CD4-positive, alpha-beta T cell (primary cell): ENCODE measurements at places on chromosomes 7 and 10.

DNA sequence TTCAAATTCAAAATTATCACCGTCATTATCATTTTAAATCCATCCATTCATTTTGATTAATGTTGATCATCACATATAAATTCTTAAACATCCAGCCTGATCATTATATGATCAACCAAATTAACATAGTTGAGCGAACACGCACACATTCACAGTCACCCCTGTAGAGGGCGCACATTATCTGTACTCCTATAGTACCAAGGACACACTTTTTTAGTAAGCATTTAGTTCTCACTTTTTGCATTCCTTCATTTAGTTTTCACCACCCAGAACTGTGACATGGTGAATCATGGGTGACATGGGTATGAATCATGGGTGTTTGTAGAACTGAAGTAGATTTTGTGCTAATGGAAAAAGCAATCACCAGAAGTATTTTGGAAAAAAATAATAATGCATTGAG lies 26.0 kb upstream of the ZNF735 start:
- no peaks in the 10 kb centered on the region for H3K36me3 ChIP-seq
- peaks cover 7% of the 10 kb centered on the region for H3K4me1 ChIP-seq
- H3K4me3 ChIP-seq = no peak overlapping the region
- no peaks in the 10 kb centered on the region for H3K27me3 ChIP-seq

GRCh38 chr7:6167004-6167551 lies 105.3 kb downstream of the CYTH3 start:
- H3K4me3 ChIP-seq = no peak overlapping the region
- peaks cover 3% of the 10 kb centered on the region for H3K4me1 ChIP-seq
- DNase-seq = no peak
- no peak overlapping the region for H3K27ac ChIP-seq

DNA sequence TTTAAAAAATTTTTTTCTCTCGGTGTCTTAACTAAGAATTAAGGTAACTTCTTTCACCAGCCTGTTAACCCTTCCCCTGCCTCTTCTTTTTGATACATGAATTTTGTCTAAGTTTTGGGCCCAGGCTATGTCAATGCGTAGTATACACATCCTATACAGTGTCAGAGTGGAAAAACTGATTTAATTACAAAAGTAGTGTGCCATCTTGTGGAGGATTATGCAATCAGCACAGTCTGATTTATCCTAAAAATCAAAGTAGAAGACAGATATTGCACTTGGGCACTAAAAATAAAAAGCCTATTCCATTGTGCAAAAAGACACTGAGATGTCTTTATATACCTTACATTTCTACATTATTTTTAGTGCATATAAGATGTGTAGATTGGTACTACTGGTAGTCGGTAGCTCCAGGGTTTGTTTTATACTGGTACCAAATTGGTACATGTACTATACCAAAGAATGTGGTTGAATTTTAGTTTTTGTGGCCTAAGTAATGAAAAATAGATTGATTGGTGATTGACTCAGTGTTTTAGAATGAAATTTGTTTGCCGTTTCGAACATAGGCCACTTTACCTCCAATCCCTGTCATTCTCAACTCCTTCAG lies 96.6 kb downstream of the MKLN1 start:
- DNase-seq = peak; percentile 17

DNA sequence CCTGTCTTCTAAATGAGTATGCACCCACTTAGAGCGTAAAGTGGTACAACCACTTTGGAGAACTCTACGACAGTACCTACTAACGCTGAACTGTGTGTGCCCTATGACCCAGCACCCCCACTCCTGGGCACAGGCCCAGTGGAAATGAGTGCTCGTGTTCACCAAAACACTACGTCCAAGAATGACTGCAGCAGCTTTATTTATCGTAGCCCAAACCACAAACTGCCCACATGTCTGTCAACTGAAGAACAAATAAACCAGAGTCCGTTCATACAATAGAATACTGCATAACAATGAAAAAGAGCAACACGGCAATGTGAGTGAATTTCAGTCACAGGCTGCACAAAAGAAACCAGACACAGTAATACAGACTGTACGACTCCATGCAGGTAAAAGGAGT lies 35.4 kb downstream of the TLL2 start:
- H3K27me3 ChIP-seq = peaks cover 15% of the 10 kb centered on the region
- no peak overlapping the region for H3K4me3 ChIP-seq
- H3K4me1 ChIP-seq = no peaks in the 10 kb centered on the region
- no peak overlapping the region for H3K27ac ChIP-seq

DNA sequence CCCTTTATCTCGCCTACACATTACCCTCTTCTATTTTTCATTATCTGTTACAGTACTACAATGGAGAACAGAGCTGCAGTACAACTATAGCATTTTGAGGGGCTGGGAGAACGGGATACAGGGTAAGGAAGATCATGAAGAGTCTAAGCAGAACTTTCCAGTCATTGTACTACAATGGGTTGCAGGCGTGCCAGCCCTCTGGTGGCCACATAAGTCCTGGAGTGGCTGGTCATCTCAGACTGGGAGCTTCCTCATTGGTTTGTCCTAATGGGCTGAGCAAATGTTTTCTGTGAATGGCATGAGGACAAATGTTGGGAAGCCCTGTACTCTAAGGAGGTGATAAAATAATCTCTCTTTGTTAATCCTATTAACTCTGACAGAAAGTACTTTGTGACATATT lies 33.0 kb downstream of the TMEM106B start:
- no peak for DNase-seq
- H3K27me3 ChIP-seq = no peaks in the 10 kb centered on the region
- no peak overlapping the region for H3K27ac ChIP-seq
- H3K4me3 ChIP-seq = no peak overlapping the region

DNA sequence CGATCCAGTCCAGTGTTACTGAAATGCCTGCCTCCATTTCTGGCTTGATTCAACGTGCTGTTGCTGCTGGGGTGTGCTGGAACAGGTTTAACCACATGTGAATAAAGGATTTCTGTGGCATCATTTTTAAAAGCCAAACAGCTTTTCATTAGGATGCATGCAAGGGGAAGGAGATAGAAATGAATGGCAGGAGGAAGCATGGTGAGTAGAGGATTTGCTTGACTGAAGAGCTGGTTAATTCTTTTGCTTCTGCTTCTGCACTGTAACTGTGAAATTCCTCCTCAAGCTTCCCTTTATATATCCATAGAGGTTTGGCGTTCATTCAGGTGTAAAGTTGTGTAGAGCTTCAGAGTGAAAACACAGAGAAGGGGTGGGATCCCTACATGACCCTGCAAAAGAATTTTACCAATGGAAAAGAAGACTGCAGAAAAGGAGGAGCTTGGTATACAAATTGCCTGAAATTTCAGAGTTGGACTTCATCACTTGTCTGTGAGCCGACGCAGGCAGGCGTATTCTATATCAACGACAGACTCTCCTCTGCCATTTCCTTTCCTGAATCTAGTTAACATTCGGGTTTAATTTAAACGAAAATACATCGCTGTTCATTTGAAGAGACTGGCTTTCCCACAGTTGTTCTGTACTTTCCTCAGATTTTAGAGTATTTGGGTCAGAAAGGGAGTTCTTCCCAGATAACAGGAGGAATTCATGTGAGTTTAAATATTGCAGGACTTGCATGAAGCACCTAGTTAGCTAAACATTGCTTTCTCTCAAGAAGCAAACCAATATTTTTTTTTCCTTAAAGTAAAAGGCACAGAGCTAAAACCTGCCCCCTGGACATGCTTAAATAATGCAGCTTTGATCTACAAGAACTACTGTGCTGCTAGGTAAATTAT lies at the start of gene SOSTDC1:
SOSTDC1 (minus strand) TSS at position 270 of the 893 bp plus-strand sequence; CDS start at position 200, 70 bp downstream.
- no peak within 1 kb of the TSS for H3K27ac ChIP-seq
- H3K36me3 ChIP-seq = no peaks in the 10 kb centered on the region
